ENCODE measurements at places on chromosomes 5 and 9.

DNA sequence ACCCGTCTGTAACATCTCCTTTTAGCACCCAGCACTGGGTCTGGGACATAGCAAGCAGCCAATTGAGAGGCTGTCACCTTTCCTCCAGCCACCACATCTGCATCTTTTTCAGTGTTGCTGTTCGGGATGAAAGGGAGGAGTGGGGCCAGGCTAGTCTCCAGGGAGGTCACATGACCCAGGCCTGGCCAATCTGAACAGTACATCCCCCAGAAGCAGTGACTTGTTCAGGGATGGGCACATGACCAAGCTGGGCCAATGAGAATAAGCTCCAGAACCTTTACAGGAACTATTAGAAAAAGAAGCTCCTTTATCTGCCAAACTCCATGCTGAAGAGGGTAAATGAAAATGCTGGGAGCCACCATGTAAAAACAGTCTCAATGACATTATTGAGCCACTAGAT is 359.0 kb downstream of the SLIT3 start:
- DNase-seq: no peak

DNA sequence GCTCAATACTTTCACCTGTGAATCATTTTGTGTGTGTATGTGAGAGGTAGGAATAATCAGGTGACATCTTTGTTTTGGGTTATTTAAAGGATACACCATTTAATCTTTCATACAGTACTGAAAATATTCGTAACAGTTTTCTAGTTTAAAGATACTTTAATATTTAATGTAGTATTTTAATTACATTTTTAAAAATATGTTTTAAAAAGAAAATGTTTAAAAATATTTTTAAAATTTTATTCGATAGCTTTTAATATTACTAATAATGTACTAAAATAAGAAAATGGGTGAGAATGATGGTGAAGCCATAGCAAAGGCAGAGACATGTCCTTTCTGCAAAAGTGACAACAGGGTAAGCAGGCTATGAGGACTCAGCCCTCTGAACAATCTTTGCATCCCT is 56.3 kb upstream of the MEF2C start:
- DNase-seq: no peak

DNA sequence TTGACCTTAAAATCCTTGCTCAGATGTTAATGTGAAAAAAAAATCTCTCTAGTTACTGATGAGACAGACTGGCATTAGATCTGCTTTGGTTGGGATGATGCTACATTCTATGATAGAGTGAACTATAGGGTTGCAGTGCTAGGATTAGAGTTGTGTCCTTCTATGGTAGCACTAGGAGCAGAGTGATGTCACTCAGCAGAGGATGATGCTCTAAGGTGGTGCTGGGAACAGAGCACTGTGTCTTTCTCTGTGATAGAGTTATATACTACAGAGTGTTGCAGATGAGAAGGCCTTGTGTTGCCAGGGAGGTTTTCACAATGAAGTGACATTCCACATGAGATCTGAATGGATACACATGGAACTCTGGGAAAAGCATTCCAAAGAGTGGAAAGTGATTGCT is 462.3 kb downstream of the CDH12 start:
- DNase-seq: peak; percentile 0

DNA sequence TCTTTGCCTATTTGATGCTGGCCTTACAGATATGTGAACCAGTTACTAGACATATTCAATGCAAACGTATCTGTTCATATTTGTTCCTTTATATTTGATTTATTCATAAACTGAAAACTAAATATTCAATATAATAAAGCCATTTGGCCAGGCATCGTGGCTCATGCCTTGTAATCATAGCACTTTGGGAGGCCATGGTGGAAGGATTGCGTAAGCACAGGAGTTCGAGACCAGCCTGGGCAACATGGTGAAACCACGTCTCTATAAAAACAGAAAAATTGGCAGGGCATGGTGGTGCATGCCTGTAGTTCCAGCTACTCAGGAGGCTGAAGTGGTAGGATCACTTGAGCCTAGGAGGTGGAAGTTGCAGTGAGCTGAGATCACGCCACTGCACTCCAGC is 49.2 kb upstream of the CTNNAL1 start:
- no peak for DNase-seq

GRCh38 chr9:128121924-128122808 is 5.4 kb downstream of the PTGES2 start:
- no peak for DNase-seq

- DNase-seq: no peak
Measured at GRCh38 chr5:160496334-160496733, 74.7 kb downstream of the PTTG1 start.

GRCh38 chr5:160643616-160644240 is 208.3 kb downstream of the ATP10B start:
- no peak for DNase-seq

- DNase-seq: no peak
Measured at GRCh38 chr9:21686738-21687137, 115.7 kb upstream of the MTAP start.

DNA sequence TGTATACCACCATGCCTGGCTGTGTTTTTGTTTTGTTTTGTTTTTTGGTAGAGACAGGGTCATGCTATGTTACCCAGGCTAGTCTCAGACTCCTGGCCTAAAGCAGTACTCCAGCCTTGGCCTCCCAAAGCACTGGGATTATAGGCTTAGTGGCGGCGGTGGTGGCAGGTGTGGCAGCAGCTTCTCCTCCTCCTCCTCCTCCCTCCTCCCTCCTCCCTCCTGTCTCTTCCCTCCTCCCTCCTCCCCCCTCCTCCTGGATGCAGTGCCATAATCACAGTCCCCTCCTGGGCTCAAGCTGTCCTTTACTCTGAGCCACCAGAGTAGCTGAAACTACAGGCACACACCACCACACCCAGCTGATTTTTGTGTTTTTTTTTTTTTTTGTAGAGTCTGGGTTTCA is 71.2 kb downstream of the UHRF2 start:
- DNase-seq: no peak

- no peak for DNase-seq
Measured at GRCh38 chr9:26329974-26330373, 562.6 kb downstream of the CAAP1 start.

DNA sequence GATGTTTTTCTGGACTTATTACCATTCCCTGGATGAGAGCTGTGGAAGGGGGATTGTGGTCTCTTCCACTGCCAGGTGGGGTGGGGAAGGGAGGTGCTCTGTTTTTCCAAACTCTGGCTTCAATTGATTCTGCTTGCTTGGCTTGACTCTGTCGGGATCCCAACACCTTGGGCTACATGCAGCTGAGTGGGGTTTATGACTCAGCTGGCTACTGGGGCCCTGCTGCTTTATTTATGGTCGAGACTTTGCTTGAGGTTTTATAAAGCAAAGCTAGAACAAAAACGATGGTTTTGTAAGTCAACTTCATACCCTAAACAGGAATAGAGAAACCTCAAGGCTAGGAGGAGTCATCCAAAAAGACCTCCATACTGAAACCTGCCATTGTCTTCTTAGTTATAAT is 76.3 kb downstream of the AOPEP start:
- peak; percentile 86 for DNase-seq

DNA sequence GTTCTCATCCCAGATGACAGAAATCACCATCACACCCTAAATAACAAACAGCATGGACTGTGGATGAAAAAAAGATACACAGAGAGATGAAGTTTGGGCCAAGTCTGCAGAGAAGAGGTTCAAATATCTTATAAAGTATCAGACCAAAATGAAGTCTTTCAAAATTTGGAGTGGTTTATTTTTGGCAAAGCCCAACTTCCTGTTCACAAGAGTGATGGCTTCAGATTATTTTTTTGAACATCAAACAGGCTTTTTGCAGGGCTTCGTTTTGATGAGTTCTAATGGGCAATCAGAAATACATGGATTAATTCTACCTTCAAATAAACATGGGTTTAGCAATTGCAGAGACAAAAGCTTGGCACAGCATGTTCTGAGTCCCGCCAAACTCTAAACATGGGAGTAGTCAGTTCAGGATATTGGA is 378.2 kb upstream of the RPS23 start:
- no peak for DNase-seq

GRCh38 chr5:65327582-65327981 is 154.1 kb downstream of the ADAMTS6 start:
- DNase-seq: peak; percentile 41

DNA sequence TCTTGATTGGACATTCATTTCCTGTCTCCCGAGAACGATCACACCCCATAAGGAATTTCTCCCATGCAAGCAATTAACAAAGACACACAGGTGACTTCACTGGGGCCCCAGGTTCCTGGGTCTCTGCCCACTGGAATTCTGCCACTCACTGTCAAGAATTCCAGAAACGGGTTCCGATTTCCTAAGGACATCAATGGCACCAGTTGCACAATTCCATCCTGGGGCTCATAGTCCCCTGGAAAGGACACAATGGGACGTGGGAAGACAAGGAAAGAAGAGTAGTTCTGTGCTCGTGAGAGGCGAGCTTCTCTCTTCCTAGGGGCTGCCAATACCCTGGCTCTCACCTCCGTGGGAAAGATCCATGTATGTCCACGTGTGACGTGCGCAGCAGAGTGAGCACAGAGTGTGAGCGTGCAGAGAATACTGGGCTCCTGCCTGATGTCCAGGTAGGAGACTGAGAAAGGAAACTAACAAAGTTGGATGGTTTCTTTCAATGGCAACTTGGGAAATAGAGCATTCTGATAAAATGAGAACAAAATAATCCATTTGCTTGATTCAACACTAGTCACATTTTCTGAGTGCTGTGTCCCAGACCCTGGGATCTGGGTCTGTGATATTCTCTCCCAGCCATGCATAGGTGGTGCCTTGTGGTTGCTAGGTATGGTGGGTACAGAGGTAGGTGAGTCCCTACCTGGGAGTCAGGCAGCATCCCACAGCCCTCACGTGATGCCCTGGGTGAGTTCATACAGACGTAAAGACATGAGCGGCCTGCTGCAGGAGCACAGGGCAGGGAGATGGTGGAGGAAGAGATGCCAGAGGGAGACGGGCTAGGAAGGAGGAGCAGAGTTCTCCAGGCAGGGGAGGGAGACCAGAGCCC is 159.8 kb downstream of the COL23A1 start:
- DNase-seq: no peak

All from fibroblast of skin of right quadriceps (primary cell).